K562 (cell line): ENCODE measurements at places on chromosomes 16 and 17. TPM values are rescaled to one million over a fixed set of nuclear protein-coding genes. Genes with fewer than 3 reads are reported as not detected.

GALR2 gene
- not detected in 2 replicates for total RNA-seq

DNAAF8 gene
- total RNA-seq: not detected in 2 replicates

DOC2A gene
- 0.38 and 0.47 TPM in 2 replicates for total RNA-seq

BEAN1 gene
- not detected in 2 replicates for total RNA-seq

SLC9A5 gene
- 2.5 and 3.1 TPM in 2 replicates for total RNA-seq

AXIN1 gene
- 49.9 and 58.0 TPM in 2 replicates for total RNA-seq

SALL1 gene
- total RNA-seq: 0.07 TPM in 1 of 2 replicates, not detected in the other

METTL2A gene
- total RNA-seq: 30.5 and 32.7 TPM in 2 replicates

COPZ2 gene
- total RNA-seq: 0.49 TPM in 1 of 2 replicates, not detected in the other

RAB37 gene
- total RNA-seq: 0.27 TPM in 1 of 2 replicates, not detected in the other

CD300LB gene
- total RNA-seq: not detected in 2 replicates

HS3ST3A1 gene
- 11.7 and 12.0 TPM in 2 replicates for total RNA-seq

GRCh38 chr16:30882429-30883310 is 11.2 kb downstream of the BCL7C start:
- H3K36me3 ChIP-seq: peaks cover 32% of the 10 kb centered on the region; the same call in 1 of the 3 replicates
- DNase-seq: no peak
- H3K27ac ChIP-seq: no peak overlapping the region
- no peaks in the 10 kb centered on the region for H3K27me3 ChIP-seq
- H3K4me1 ChIP-seq: peaks cover 5% of the 10 kb centered on the region; the same call in 1 of the 2 replicates
- H3K4me3 ChIP-seq: no peak overlapping the region

DNA sequence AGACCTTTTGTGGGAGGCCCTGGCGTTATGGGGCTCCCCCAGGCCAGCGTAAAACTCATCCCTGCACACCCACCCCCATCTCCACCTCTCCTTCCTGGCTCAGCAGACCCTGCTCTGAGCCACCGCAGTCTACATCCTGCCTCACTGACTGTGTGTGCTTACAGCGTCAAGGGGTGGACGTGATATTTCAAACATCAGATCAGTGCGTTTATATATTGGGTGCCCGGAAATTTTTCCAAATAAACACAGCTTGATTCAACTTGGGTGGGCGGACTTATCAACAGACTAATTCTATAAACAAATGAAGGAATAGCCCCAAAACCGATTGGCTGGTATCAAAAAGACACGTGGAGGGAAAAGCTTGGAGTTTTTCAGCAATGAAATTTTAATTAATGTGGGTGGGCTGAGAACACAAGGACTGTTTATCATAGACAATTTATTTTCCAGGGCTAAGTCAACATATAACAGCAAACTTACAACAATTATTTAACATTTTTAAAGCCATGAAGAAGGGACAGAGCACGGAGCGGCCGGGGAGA is at the start of gene FOXL1:
Gene FOXL1, plus strand, starts transcription at position 489 of the 539 bp plus-strand sequence. CDS start 175 bp downstream, outside the sequence.
- peaks cover 61% of the 10 kb centered on the region for H3K27me3 ChIP-seq
- no peak within 1 kb of the TSS for H3K27ac ChIP-seq
- peaks cover 19% of the 10 kb centered on the region for H3K4me1 ChIP-seq

DNA sequence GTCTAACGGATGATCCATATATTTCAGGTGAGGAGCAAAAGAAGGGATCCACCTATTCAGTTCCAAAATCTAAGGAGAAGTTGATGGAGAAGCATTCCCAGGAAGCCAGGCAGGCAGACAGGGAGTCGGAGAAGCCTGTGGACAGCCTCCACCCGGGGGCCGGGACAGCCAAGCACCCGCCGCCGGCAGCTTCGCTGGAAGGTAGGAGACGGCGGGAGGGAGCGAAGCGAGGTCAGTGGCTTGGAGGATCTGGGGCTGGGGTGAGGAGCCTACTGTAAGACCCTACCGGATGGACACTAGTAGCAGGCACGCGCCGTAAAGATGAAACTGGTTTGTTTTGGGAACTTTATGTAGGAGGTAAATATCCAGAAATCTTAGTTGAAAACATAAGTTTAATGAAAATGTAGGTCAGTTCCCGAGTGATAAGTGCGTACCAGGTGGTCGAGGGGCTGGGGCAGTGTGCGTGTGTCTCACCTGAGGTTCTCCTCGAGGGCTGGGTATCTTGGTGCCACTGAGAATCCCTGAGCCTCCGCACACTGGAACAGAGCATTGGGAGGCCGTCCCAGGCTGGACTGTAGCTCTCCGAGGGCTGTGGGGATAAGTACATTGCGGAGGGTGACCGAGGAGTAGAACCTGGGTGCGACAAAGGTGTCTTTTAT is 714 bp downstream of the SPATA33 start:
- H3K36me3 ChIP-seq: peaks cover 48% of the 10 kb centered on the region
- H3K27ac ChIP-seq: peak overlapping the region; percentile 82
- no peaks in the 10 kb centered on the region for H3K27me3 ChIP-seq

- DNase-seq: no peak
- no peaks in the 10 kb centered on the region for H3K36me3 ChIP-seq
- no peaks in the 10 kb centered on the region for H3K4me1 ChIP-seq
- H3K27ac ChIP-seq: no peak overlapping the region
- no peak overlapping the region for H3K4me3 ChIP-seq
- H3K27me3 ChIP-seq: peaks cover 10% of the 10 kb centered on the region; the same call in 2 of the 3 replicates
Observed at GRCh38 chr17:44651228-44651627, 5.0 kb upstream of the MEIOC start.

- no peak overlapping the region for H3K4me3 ChIP-seq
- H3K4me1 ChIP-seq: peaks cover 8% of the 10 kb centered on the region
- DNase-seq: no peak
Observed at GRCh38 chr17:35799942-35800341, 4.5 kb upstream of the MMP28 start.

DNA sequence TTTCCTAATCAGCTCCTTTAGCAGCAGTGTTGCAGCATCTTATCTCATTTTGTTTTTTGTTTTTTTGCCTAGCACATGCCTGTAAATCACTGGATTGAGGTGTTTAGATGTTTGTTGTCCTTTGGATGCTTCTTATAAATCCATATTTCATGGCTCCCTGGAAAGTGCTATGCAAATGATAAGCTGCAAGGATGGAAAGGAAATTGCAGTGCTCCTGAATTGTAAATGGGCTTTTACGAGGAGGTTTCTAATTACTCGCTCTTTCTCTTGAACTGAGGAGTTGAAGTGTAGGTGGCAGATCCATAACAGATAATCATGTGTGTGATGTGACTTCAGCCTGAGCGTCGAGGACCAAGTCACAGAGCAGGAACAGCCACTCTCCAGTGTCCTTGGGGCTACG is 45.0 kb downstream of the MAPT start:
- no peak overlapping the region for H3K4me3 ChIP-seq
- H3K27ac ChIP-seq: no peak overlapping the region
- no peaks in the 10 kb centered on the region; the same call in 1 of the 2 replicates for H3K4me1 ChIP-seq

- H3K27me3 ChIP-seq: peaks cover 46% of the 10 kb centered on the region
- H3K27ac ChIP-seq: no peak overlapping the region
- H3K4me3 ChIP-seq: no peak overlapping the region
Observed at GRCh38 chr17:29341726-29342125, 47.8 kb upstream of the NUFIP2 start.

DNA sequence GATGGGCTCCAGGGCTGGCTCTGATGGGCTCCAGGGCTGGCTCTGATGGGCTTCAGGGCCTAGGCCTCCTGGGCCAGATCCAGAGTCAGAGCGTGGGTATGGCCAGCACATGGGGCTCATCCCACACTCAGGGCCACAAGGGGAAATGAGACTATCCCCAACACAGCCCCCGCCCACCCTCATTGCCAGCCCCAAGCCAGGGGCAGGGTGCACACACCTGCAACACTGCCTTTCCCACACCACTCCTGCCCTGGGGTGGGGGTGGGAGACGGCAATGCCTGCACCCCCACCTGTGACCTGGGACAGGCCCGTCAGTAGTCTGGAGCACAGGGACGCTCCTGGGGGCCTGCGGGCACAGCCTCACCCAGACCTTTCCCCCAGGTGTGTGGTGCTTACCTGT is 14.3 kb upstream of the ATP6V0C start:
- no peak overlapping the region for H3K27ac ChIP-seq
- peaks cover 66% of the 10 kb centered on the region; the same call in 2 of the 3 replicates for H3K36me3 ChIP-seq
- H3K4me1 ChIP-seq: peaks cover 20% of the 10 kb centered on the region
- no peaks in the 10 kb centered on the region for H3K27me3 ChIP-seq
- no peak for DNase-seq
- H3K4me3 ChIP-seq: no peak overlapping the region

DNA sequence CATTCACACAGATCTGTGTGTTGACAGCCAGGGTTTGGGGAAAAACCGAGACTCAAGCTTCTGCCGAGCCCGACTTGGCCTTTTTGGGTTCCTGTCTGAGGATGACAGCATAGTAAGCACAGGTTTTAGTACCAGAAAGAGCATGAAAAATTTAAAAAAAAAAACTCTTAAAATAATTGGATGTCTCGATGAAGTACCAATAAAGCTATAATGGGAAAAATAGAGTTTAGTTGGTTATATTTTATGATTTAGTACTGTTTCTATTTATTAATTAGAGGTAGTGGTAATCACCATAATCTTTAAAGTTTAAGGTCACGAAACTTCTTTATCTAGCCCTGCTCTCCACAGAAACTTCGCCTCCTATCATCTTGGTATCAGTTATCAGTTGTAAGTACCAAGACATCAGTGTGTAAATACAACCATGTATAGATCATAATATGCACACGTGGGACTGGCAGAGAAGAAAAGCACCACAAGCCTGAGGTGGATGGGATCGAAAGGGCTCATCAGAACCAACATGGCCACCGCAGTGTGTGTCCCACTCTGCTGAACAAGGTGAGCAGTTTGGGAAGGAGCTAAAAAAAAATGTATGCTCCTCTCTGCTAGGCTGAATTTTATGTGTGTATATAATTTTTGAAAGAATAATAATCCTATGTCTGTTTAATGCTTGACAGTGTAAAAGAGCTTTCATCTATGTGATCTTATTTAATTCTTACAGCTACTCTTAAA is 14.4 kb upstream of the EEF2K start:
- H3K4me3 ChIP-seq: peak overlapping the region; percentile 57
- H3K4me1 ChIP-seq: peaks cover 25% of the 10 kb centered on the region
- no peaks in the 10 kb centered on the region; the same call in 2 of the 3 replicates for H3K36me3 ChIP-seq
- peak overlapping the region; percentile 96 for H3K27ac ChIP-seq
- no peak for DNase-seq

DNA sequence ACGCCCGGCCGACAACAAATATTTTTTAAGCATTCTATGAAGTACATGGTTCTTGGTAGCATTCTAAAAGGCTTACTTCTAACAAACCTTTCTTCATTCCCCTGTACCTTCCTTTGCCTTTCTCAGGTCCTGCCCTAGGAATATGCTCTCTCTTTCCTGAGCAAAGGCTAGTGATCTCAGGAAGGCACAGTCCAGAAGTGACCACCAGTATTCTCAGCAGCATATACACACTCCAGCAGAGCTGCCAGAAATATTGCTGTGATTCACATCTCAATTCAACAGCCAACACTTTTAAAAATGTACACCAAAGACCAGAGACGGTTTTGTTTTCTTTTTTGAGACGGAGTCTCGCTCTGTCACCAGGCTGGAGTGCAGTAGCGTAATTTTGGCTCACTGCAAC is 41.4 kb upstream of the ANKFY1 start:
- no peak for DNase-seq
- no peak overlapping the region for H3K27ac ChIP-seq
- H3K27me3 ChIP-seq: no peaks in the 10 kb centered on the region
- peaks cover 49% of the 10 kb centered on the region; the same call in 2 of the 3 replicates for H3K36me3 ChIP-seq
- peaks cover 1% of the 10 kb centered on the region for H3K4me1 ChIP-seq
- H3K4me3 ChIP-seq: no peak overlapping the region

GRCh38 chr16:74455213-74455612 is 33.9 kb upstream of the CLEC18B start:
- H3K4me1 ChIP-seq: no peaks in the 10 kb centered on the region
- H3K27ac ChIP-seq: no peak overlapping the region
- H3K36me3 ChIP-seq: peaks cover 48% of the 10 kb centered on the region; the same call in 2 of the 3 replicates

- no peaks in the 10 kb centered on the region for H3K4me1 ChIP-seq
- H3K27ac ChIP-seq: no peak overlapping the region
- H3K36me3 ChIP-seq: no peaks in the 10 kb centered on the region
- no peak overlapping the region for H3K4me3 ChIP-seq
- peak; percentile 18 for DNase-seq
- no peaks in the 10 kb centered on the region for H3K27me3 ChIP-seq
Observed at GRCh38 chr17:56478836-56479447, 114.6 kb upstream of the NOG start.

DNA sequence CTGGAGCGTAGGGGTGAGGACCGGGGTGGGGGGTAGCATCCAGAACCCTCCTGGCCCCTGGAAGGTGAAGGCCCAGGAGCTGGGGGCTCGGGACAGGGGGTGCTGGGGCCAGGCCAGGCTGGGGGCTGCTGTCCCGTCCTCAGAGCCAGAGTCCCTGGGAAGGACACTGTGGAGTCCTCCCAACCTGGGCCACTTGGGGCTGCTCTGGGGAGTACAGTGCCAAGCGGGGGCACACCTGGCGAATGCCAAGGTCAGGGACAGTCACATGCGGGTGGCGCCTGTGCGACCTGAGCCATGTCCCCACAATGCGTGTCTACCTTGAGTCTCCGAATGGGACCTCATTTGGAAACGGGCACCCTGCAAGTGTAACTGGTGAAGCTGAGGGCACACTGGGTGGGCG is 1.2 kb upstream of the PERCC1 start:
- H3K4me3 ChIP-seq: no peak overlapping the region
- peaks cover 15% of the 10 kb centered on the region for H3K27me3 ChIP-seq
- peaks cover 89% of the 10 kb centered on the region for H3K4me1 ChIP-seq
- H3K27ac ChIP-seq: no peak overlapping the region
- DNase-seq: no peak
- no peaks in the 10 kb centered on the region for H3K36me3 ChIP-seq

DNA sequence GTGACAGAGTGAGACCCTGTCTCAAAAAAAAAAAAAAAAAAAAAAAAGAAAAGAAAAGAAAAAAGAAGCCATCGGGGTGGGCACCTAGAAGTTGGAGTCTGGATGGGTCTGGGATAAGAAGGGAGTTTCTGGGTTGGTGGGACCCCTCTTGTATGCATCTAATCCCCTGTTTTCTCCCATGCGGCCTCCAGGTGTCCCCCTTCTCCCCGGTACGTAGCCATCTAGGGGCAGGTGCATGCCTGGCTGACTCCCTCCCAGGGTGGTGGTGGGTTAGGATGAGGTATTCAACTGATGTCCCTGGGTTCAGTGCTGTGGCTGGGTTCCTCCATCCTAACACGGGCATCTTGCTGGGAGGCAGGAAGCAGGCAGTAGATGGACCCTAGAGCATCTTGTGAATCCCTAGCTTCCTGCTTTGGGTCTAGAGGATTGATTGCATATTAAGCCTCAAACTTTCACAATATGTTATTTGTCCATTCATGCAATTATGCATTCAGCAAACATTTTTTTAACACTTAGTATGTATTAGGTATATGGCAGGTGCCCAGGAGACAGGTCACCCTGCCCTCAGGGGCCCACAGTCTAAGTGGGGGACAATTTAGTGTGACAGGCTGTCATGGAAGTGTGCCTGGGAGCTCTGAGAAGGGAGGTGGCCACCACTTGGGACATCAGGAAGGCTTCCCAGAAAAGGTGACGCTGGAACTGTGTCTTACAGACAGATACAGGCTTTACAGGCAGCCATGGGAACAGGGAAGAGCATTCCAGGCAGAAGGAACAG is 13.1 kb downstream of the FMNL1 start:
- DNase-seq: peak; percentile 62
- no peak overlapping the region for H3K4me3 ChIP-seq
- peaks cover 20% of the 10 kb centered on the region; the same call in 1 of the 3 replicates for H3K36me3 ChIP-seq
- H3K27ac ChIP-seq: 0 out of 3 replicates have a peak overlapping the region, but pooled peaks have one; percentile 9
- H3K27me3 ChIP-seq: no peaks in the 10 kb centered on the region
- H3K4me1 ChIP-seq: peaks cover 30% of the 10 kb centered on the region
